ENCODE measurements at places on chromosomes 3 and 15.

GRCh38 chr3:134054231-134054630 is 24.5 kb upstream of the SLCO2A1 start:
- DNase-seq = no peak

DNA sequence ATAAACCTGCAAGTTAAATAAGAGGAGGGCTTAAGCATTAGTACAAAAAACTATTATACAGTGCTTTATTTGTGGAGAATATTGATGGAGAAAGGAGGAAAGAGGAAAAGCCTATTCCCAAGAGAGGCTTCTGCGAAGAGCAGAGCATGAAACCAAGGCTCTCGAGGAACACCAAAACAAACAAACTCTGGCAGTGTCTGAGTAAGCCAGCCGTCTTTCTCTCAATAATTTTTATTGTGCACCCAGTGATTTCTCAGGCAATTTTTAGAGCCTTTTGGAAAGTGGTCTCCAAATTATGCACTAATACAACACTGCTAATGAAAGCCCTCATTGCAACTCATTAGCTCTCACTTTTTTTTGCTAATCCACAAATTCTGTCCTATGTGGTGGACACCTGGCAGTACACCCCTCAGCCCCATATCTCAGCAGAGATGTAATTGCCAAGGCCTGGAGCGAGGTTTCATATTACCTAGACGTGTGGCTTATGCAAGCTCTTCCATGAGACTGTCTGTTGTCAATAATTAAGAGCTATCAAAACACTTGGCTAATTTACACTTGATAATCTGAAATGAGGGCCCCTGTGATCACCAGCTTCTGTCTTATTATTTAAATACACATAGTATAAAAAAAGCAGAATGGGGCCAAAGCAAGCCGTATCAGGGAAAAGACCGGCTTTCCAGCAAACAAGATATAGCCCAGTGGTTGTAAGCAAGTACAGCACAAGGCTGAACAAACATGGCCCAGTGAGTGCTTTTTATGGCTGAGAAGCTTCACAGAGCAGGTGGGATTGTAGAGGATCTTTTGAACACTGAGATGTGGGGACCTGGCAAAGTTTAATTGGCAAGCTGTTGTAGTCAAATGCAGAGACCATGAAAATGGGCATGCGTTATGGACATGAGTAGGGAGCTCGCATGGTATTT is 216.9 kb downstream of the ROBO2 start:
- no peak for DNase-seq

DNA sequence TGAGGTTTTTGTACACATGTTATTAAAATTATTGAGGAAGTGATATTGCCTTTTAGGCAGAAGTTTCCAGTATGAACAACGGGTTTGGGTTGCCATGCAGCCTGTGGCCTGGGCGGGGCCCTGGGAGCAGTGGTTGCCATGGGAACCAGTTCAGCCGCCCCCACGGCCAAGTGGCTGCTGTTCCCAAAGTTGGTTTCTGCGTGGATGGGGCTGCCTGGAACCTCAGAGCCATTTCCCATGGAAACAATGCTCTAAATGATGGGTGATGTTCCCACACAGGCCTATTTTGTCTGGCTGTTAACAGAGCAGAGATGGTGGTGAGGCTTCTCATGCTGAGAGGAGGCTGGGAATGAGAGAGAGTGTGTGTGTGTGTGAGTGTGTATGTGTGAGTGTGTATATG is 19.5 kb downstream of the MRAS start:
- no peak for DNase-seq

GRCh38 chr3:84082726-84083125 is 876.1 kb upstream of the CADM2 start:
- DNase-seq = no peak
